Chondrocyte (in vitro differentiated cells): ENCODE measurements at places on chromosomes 13 and 19. TPM values are rescaled to one million over a fixed set of nuclear protein-coding genes. Genes with fewer than 3 reads are reported as not detected.
A peak's percentile ranks its signal among the peaks of the same experiment; 100 is the strongest.

LMTK3 gene
- 0.48 to 0.67 TPM (median 0.54 TPM) in 3 replicates for total RNA-seq

DNA sequence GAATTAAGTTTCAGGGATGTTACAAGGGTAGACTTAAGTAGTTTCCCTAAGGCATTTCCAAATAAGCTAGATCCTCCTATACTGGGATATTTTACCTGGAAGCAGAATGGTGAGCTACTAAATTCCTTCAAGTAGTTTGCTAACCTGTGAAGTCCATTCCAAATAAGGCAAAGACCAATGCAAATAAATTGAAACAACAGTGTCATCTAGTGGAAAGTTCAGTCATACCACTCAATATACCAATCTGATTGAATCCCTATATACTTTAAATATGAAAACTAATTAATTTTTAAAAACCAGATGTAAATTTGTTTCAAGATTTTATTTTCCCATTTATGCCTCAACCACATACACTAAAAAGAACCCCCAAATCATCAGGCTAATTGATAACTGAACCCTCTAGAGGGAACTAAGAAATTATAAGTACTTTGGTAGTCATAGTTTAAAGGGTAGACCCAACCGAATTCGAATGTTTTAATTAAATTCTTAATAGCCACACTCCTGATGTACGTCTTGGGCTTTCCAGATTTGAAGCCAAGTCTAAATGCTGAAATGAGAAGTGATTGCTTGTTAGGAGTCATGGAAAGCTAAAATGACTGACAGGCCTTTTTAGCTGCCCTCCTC, 223.7 kb downstream of the TBC1D4 start:
- no peaks in the 10 kb centered on the region for H3K4me1 ChIP-seq
- DNase-seq = no peak
- H3K4me3 ChIP-seq = no peak overlapping the region
- no peaks in the 10 kb centered on the region for H3K36me3 ChIP-seq

SNRPD2 gene
- 310 to 361 TPM (median 314 TPM) in 3 replicates for total RNA-seq

DNA sequence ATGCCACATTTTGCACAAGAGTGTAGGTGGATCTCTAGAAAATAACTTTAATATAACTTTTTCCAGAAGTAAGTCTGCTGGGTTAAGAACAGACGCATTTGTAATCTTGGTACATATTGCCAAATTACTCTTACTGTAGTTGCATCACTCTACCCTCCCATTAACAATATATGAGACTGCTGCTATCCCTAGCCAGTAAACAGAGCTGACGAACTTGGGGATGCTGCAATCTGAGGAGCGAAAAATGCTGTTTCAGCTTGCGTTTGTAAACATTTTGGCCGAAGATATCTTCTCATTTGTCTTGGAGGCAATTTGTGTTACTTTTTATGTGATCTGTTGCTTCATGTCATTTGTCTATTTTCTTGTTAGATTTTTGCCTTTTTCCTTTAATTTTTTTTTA, 1482.8 kb downstream of the OLFM4 start:
- no peaks in the 10 kb centered on the region for H3K4me1 ChIP-seq
- no peaks in the 10 kb centered on the region for H3K36me3 ChIP-seq
- H3K27ac ChIP-seq = no peak overlapping the region
- no peaks in the 10 kb centered on the region for H3K27me3 ChIP-seq

DNA sequence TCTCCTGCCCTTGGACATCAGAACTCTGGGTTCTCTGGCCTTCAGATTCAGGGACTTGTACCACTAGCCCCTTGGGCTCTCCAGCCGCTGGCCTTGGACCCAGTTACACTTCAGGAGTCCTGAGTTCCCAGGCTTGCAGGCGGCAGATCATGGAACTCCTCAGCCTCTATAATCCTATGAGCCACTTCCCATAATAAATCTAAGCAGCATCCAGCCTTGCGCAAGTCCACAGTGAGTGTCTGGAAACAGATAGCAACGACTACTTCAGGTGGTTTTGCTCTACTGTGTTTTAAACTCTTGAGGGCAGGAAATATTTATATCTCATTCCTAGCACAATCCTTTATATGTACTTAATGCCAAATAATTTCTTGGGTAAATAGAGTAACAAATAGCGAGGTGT, 92.3 kb downstream of the COL4A1 start:
- no peak for DNase-seq
- H3K36me3 ChIP-seq = peaks cover 45% of the 10 kb centered on the region

TUBA3C gene
- not detected in 3 replicates for total RNA-seq

HCN2 gene
- 6.2 to 6.8 TPM (median 6.7 TPM) in 3 replicates for total RNA-seq

DNA sequence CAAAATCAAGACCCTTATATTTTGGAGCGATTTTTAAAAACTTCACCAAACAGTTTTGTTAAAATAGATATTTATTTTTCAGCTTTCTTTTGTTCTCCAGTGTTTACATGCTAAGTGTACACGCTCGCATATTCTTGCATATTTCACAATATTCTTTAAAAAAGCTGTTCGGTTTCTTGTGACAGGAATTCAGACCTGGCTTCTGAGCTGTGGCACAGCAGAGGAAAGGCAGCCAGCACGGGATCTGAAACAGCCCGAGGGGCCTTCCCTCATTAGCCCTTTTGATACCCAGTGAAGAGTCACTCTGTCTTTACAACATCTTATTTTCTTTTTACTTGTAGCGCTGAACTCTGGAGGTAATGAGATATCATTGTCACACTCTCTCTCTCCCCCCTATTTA, 234.0 kb downstream of the B3GLCT start:
- no peaks in the 10 kb centered on the region for H3K4me1 ChIP-seq
- no peak overlapping the region for H3K27ac ChIP-seq
- no peaks in the 10 kb centered on the region for H3K36me3 ChIP-seq
- no peak for DNase-seq
- peaks cover 63% of the 10 kb centered on the region for H3K27me3 ChIP-seq

DNA sequence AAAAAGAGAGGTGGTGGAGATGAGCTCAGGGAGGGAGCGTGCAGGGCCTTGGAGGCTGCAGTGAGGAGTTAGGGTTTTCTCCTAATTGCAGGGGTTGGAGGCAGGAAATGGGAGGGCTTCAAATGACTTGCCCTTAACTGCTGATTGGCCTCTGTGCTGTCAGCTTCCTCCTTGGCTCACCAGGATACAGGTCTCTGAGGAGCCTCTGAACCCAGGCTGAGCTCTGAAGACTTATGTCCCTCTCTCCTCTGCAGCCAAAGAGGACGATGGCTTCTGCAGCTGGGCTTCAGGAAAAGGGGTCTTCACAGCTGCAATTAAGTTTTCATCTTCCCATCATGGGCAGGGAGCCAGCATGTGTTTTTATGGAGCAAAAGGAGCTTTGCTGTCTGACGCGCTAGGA, 6.7 kb upstream of the RANBP3 start:
- no peak overlapping the region for H3K4me3 ChIP-seq
- H3K36me3 ChIP-seq = no peaks in the 10 kb centered on the region
- H3K27me3 ChIP-seq = no peaks in the 10 kb centered on the region
- H3K4me1 ChIP-seq = peaks cover 32% of the 10 kb centered on the region

ALOX5AP gene
- 0.57 to 2.1 TPM (median 1.1 TPM) in 3 replicates for total RNA-seq

ACTMAP gene
- 7.4 to 11.3 TPM (median 10.4 TPM) in 3 replicates for total RNA-seq

CERS4 gene
- 16.3 to 26.0 TPM (median 24.7 TPM) in 3 replicates for total RNA-seq

GRCh38 chr19:2413629-2414028, 13.8 kb downstream of the TIMM13 start:
- DNase-seq = no peak
- H3K4me3 ChIP-seq = no peak overlapping the region
- no peak overlapping the region for H3K27ac ChIP-seq
- H3K27me3 ChIP-seq = peaks cover 3% of the 10 kb centered on the region
- H3K36me3 ChIP-seq = peaks cover 3% of the 10 kb centered on the region
- no peaks in the 10 kb centered on the region for H3K4me1 ChIP-seq

CLC gene
- not detected in 3 replicates for total RNA-seq

DNA sequence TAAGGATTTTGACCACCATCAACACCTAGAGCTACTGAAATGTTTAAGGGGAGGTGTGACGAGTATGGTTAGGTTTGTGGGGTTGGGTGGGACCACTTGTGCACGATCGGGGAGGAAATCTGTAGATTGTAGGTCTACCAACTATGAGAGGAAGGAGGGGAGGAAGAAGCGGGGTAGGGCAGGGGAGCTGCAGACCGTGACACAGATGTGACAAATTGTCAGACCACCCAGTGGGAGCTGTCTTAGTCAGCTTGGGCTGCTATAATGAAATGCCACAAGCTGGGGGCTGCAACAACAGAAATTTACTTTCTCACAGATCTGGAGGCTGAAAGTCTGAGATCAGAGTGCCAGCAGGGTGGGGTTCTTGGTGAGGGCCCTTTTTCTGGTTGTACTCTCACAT, 62.2 kb upstream of the ARGLU1 start:
- no peak for DNase-seq
- no peak overlapping the region for H3K27ac ChIP-seq
- peaks cover 4% of the 10 kb centered on the region for H3K27me3 ChIP-seq
- H3K36me3 ChIP-seq = no peaks in the 10 kb centered on the region

KIR2DL3 gene
- not detected in 3 replicates for total RNA-seq

DLEU7 gene
- not detected in 3 replicates for total RNA-seq

CACTIN gene
- total RNA-seq = 18.6 to 22.0 TPM (median 19.5 TPM) in 3 replicates

DNA sequence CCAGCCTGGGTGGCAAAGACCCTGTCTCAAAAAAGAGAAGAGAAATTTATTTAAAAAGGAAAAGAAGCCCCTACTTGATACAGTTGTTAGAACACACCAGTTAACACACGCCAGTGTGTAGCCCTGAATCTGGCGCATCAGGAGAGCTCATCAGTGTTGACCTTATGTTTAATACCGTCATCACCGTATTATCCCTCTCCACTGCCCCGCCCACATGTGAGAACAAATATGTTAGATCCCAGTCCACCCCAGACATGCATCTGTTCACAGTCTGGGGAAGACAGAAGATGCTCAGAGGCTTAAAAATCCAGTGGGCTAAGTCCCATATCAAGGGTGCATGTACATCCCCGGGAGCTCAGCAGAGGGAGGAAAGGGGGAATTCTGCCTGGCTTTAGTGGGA, 155.2 kb downstream of the DPF1 start:
- H3K4me1 ChIP-seq = peaks cover 5% of the 10 kb centered on the region
- H3K36me3 ChIP-seq = no peaks in the 10 kb centered on the region
- no peak overlapping the region for H3K27ac ChIP-seq
- no peak overlapping the region for H3K4me3 ChIP-seq
- no peak for DNase-seq

- H3K36me3 ChIP-seq = peaks cover 25% of the 10 kb centered on the region
- no peak for DNase-seq
- no peak overlapping the region for H3K27ac ChIP-seq
- peaks cover under 1% of the 10 kb centered on the region for H3K4me1 ChIP-seq
Observed at GRCh38 chr19:5697890-5698634, 8.0 kb downstream of the RPL36 start.

- H3K27ac ChIP-seq = peak overlapping the region; percentile 86
- H3K36me3 ChIP-seq = peaks cover 20% of the 10 kb centered on the region
- no peak for DNase-seq
- H3K27me3 ChIP-seq = no peaks in the 10 kb centered on the region
Observed at GRCh38 chr19:52600639-52601024, 30.5 kb downstream of the ZNF701 start.

SHFL gene
- 15.8 to 21.8 TPM (median 19.9 TPM) in 3 replicates for total RNA-seq

DNA sequence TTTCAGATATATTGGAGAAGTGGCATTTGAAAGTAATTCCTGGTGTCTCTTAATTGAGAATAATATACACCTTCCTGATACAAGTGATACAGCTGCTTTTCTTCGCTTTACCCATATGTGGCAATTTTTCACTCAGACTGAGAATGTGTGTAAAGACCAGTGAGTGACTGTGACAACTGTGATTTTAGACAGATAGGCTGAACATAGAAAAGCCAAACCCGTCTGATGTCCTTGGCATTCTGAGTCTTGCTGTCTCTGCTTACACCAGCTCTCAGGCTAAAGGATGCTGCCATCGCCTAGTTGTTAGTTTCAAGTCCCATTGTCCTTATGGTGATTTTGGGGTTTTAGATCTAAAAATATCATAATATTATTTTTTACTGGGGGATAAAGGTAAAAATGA, 492.6 kb downstream of the RFC3 start:
- no peak for DNase-seq
- no peak overlapping the region for H3K27ac ChIP-seq
- peaks cover 6% of the 10 kb centered on the region for H3K4me1 ChIP-seq
- no peaks in the 10 kb centered on the region for H3K27me3 ChIP-seq
- H3K36me3 ChIP-seq = no peaks in the 10 kb centered on the region

MYDGF gene
- 124 to 130 TPM (median 124 TPM) in 3 replicates for total RNA-seq

FGF14 gene
- total RNA-seq = 0.05 to 0.22 TPM (median 0.15 TPM) in 3 replicates
